ENCODE measurements at places on chromosomes 7 and 10.

GRCh38 chr7:47677664-47678063, 95.8 kb upstream of the TNS3 start:
- no peak for DNase-seq

- no peak for DNase-seq
Observed at GRCh38 chr7:88037050-88037449, 103.0 kb downstream of the ADAM22 start.

- DNase-seq: no peak
Observed at GRCh38 chr7:40916813-40917212, 782.0 kb downstream of the SUGCT start.

DNA sequence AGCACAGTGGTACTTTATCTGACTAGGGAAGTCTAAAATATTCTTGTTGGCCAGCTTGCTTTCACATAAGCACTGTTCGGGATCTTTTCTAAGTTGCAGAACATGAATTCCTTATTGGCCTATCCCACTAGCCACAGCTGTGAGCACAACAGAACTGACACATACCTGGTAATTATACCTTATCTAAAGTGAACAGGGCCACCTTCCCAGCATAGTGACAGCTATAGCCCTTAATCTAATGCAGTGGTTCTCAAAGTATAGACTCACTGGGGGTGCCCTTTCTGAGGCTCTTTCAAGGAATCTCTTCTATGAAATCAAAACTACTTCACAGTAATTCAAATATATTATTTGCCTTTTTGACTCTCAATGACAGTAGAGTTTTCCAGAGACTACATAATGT, 184.7 kb upstream of the KAT6B start:
- DNase-seq: no peak

DNA sequence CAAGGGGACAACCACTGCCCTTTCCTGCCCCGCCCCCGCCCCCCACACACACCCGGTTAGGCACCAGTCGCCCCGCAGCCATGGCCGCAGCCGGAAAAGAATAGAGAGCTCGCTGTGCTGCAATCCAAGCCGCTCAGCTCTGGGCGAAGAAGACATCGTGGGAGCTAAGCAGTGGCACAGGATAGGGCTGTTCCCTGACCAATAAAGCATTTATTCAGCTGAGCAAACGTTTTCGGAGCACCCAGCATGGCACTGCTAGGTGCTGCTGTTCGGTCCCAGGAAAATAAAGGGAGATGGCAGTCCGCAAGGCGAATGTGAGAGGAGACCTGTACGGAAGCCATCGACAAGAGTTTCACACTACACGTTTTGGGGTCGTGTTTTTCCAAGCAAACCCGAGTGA, 18.3 kb downstream of the SKIDA1 start:
- no peak for DNase-seq

- no peak for DNase-seq
Observed at GRCh38 chr7:130022623-130023175, 28.5 kb downstream of the ZC3HC1 start.

DNA sequence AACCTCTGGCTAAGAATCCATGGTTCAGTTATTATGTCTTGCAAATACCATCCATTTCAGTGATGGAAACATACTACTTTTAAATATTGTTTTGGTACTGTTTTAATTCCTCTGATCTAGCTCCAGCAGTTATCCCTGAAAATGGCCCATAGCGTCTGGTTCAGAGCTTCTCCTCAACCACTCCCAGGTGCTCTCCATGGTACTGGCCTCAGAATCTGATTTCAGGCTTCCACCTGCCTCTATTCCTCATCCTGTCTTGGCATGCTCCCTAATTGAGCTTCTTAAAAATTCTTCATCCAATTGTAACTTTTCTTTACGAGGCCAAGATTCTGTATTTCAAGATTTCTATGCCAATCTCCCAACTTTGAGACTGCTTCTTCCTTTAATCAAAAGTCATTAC, 236.3 kb downstream of the HTR7 start:
- DNase-seq: peak; percentile 59

DNA sequence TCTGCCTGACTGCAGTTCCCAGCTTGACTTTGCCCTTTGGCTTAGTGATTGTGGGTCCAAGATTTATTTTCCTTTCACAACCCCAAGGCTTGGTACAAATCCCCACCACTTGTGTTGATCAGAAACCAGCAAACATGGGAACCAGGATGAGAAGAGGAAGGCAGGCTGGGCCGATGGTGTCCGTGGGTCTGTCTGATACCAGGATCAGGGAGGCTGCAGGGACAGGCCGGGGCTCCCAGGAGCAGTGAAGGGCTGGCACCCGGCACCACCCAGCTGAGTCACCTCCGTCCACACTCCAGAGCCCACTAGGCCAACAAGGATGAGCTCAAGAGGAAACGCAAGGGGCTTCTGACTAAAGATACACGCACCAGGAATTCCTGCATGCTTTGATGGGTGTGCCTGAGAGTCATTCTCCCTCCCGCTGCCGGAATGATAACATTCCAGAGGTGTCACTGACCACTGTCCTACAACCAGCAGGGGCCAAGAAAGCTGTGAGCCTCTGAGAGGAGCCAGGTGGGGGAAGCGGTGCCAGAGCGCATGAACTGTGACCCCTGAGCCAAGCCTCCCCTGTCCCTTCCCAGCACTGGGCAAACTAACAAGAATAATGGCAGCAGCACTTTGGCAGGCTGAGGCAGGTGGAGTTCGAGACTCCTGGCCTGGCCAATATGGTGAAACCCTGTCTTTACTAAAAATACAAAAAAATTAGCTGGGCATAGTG, 29.2 kb upstream of the PROSER2 start:
- DNase-seq: no peak

DNA sequence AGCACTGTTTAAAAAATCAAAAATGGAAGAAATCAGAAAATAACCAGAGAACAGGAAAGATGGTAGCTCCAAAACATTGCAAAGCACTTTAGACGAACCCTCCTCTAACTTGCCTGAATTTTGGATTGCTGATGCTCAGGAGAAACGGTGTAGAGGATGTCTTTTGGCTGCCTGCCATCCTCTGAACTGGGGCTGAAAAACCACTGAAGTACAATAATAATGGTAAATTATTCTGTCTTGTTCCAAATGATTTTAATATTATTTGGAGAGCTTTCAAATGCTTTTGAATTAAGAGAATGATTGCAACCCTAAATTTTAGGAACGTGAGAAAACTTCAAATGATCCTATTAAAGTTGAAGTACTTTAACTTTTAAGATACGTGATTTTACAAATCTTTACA, 167.3 kb upstream of the SLC13A1 start:
- DNase-seq: no peak

- no peak for DNase-seq
Observed at GRCh38 chr7:80623503-80624252, 14.8 kb upstream of the CD36 start.

DNA sequence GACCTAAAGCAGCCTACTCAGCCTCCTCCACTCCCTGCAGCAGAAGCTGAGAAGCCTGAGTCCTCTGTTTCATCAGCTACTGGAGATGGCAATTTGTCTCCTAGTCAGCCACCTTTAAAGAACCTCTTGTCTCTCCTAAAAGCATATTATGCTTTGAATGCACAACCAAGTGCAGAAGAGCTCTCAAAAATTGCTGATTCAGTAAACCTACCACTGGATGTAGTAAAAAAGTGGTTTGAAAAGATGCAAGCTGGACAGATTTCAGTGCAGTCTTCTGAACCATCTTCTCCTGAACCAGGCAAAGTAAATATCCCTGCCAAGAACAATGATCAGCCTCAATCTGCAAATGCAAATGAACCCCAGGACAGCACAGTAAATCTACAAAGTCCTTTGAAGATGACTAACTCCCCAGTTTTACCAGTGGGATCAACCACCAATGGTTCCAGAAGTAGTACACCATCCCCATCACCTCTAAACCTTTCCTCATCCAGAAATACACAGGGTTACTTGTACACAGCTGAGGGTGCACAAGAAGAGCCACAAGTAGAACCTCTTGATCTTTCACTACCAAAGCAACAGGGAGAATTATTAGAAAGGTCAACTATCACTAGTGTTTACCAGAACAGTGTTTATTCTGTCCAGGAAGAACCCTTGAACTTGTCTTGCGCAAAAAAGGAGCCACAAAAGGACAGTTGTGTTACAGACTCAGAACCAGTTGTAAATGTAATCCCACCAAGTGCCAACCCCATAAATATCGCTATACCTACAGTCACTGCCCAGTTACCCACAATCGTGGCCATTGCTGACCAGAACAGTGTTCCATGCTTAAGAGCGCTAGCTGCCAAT, 202.2 kb downstream of the ZEB1 start:
- DNase-seq: no peak

- DNase-seq: no peak
Observed at GRCh38 chr7:99402854-99403253, 5.5 kb downstream of the PDAP1 start.

GRCh38 chr10:110923856-110924493, 4.6 kb downstream of the SHOC2 start:
- no peak for DNase-seq

- DNase-seq: peak; percentile 70
Observed at GRCh38 chr7:101299511-101300464, 21.8 kb downstream of the IFT22 start.

GRCh38 chr7:142431491-142431890, 173.6 kb upstream of the PRSS58 start:
- DNase-seq: no peak

DNA sequence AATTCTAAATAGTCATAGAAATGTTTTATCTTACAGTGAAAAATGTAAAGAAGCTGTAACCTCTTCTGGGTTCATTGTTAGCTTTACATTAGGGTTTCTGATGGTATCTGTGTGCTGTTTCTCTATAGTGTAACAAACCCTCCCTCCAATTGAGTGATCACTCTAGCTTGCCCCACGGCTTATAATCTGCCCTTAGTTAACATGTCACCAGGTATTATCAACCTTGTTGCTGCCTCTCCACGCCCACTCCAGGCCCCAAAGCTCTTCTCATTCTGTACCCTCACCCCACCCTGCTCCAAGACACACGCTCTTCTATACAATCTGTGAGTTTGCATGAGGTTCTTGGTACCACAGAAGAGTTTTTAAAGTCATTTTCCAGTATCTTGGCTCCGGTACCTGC, 139.4 kb downstream of the ARID5B start:
- DNase-seq: no peak

GRCh38 chr10:100184840-100185239, 989 bp downstream of the ERLIN1 start:
- DNase-seq: no peak

DNA sequence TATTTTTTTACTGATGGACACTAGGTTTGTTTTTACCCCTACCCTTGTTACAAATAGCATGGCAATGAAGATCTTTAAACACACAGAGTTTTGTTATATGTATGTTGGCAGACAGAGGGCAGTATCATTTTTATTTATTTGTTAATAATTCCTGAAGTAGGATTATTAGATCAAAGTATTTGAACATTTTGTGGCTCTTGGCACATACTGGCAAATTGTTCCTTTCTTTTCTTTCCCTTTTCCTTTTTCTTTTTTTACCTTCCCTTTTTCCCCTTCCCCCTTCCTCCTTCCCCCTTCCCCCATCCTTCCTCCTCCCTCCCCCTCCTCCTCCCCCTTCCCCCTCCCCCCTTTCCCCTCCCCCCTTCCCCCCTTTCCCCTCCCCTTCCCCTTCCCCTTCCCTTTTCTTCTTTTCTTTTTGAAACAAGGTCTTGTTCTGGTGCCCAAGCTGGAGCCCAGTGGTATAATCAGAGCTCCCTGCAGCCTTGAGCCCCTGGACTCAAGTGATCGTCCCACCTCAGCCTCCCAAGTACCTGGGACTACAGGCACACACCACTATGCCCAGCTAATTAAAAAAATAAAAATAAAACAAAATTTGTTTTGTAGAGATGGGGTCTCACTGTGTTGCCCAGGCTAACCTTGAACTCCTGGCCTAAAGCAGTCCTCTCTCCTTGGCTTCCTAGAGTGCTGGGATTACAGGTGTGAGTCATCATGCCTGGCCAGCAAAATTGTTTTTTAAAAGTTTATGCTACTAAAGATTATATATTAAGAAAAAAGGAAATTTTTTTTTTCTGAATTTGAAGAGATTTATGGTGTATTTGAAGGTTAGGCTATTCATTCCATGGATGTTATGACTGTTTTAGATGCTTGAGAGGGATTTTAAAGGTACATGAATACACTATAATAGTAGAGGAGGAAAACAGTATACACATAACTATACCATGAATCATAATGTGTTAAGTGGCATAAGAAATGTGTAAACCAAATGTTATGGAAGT, 39.3 kb downstream of the SEPTIN7 start:
- no peak for DNase-seq

GRCh38 chr7:32573110-32573687, 77.9 kb downstream of the AVL9 start:
- DNase-seq: no peak

DNA sequence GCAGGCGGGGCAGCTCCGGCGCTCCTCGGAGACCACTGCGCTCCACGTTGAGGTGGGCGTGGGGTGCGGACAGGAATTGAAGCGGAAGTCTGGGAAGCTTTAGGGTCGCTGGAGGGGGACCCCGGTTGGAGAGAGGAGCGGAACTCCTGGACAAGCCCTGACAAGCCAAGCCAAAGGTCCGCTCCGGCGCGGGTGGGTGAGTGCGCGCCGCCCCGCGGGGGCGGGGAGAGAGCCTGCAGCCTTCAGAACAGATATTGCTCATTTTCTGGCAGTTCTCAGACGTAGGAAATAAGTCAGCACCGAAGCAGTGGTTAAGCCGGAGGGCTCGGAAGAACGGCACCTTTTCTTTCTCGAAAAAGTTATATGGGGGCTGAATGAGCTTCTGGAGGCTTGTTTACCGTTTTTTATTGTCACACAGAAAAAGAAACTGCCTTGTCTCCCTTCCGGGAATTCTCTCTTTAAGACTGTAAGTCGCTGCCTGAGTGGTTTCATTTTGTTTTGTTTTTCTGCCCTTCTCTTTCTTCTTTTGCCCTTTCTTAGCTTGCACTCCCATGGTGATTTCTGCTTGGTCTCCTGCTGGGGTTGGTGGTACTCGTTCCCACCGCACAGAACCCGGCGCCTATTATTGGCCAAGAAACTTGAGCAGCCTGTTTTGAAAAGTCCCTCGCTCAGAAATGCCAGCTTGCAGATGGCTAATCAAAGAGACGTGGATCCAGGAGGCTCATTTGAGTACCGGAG, 732 bp downstream of the FAS start:
- peak; percentile 31 for DNase-seq

GRCh38 chr10:80173466-80173865, 31.9 kb downstream of the ANXA11 start:
- DNase-seq: no peak

DNA sequence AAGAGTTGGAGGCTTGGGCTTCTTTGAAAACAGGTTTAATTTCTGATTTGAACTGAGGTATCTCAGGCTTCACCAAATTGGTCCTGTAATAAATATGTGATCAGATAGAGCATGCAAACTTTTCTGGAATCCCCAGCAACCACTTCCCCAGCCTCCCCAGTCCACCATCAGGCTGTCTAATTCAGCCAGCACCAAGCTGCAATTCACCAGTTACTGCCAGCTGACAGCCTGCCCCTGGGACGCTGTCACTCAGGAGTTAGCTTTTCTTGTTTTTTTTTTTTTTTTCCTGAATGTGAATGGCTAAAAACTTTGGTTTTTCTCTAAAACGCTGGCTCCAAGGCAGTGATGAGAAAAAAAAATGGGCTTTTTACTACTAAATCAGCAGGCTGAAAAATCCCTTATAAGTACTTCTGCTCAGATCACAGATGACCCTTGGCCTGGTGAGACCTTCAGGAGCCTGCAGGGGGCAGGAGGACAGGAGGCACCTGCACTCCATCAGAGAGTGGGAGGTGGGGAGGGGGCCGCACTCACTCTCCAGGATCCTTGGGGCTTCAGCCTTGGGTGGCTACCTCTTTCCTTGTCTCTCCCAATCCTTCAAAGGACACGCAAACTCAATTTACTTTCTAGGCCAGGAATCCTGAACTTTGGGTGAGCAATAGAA, 349.4 kb downstream of the GATA3 start:
- peak; percentile 61 for DNase-seq

- DNase-seq: no peak
Observed at GRCh38 chr7:156754201-156754600, 113.6 kb downstream of the RNF32 start.
